AG09309 (cell line): ENCODE measurements at places on chromosomes 11 and 22.

GRCh38 chr11:95322539-95322938 lies 91.5 kb upstream of the SESN3 start:
- no peak for DNase-seq

DNA sequence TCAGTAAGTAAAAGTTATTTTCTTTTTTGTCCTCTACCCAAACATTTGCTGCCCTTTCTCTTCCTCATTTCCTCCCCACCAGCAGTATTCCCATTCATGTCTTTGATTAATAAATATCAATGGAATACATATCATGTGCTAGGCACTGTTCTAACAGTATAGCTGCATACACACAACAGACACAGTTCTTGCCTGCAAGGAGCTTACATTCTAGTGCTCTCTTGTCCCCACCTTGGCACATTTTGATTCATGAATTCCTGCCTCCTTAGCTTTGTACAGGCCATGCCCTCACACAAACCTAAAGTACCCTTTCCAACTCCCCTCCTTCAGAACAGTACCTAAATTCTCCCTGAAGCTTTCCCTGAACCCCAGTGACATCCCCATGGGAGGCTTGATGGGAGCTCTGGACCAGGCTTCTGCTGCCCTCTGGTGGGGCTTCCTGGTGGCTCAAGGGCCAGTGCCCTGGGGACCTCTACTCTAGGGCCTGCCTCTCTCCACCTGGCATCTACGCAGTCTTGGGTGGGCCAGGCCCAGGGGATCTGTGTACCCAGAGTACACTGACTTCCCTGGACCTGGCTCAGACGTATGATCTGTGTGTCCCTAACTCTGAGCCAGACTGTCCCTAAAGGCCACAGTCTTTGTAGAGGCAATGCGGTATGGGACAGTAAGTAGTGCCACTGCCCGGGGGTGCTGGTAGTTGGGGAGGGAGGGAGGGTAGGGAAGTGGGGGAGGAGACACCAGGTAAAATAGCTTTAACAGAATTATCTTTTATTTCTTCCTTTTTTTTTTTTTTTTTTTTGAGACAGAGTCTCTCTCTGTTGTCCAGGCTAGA lies 14.1 kb downstream of the RPS13 start:
- DNase-seq: no peak

- DNase-seq: no peak
These were observed 880.0 kb downstream of the BRD1 start for GRCh38 chr22:48947636-48948035.

DNA sequence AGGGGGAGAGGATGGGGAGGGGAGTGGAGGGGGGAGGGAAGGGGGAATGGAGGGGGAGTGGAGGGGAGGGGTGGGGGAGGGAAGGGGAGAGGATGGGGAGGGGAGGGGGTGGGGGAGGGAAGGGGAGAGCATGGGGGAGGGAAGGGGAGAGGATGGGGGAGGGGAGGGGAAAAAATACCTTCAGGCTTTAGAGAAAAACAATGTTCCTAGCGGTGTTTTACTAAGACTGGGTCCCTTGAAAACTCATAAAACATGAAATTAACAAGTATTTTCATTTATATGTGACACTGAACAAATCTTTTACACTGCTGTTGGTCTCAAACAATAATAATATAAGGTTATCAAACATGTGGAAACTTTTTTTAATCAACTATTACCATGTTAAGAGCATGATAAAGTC lies 42.4 kb downstream of the RSF1 start:
- DNase-seq: no peak

- DNase-seq: no peak
These were observed 131.9 kb downstream of the WNT7B start for GRCh38 chr22:45845076-45845487.

DNA sequence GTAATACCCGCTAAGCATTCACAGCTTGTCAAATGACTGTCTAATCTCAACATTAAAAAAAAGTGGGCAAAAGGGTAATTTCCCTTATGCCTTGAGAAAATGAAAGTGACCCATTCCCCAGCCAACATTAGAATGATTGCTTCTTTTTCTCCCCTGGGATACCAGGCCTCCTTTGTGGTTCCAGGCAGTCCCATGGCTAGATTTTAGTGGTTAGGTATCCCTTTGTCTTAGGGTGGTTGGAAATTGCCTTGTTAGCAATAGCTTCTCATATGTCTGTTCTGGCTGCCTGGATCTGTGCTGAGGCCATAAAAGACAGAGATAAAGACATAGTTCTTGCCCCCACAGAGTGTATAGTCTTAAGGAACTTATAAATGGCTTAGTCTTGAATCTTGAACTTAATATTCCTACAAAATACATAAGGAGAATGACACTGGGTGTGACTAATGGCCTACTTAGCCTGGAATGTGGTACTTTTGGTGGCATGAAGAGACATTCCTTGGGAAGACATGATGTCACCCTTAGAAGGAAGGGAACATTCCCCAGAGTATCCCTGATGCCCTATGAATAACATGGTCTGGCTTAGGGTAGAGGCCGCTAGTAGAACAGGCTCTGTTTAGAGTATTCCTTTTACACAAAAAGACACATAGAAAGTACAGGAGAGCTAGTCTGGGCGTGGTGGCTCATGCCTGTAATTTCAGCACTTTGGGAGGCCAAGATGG lies 90.3 kb downstream of the ZBTB16 start:
- no peak for DNase-seq

GRCh38 chr11:48054994-48055291 lies 74.6 kb downstream of the PTPRJ start:
- no peak for DNase-seq

DNA sequence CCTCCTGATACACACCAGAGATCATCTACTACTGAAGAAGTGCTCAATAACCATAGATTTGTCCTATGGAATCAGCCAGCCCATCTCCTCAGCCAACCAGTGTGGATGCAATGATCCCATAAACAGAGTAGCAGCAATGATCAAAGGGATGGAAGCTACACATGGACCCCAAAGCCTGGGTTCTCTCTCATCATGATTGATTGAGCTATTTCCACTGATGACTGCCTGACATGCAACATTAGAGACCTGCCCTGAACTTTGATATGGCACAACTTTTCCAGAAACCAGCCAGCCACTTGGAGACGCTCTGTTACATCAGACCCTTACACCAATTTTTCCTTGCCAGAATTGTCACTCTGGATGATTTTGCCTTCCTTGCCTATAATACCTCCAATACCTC lies 471.6 kb downstream of the BUD13 start:
- DNase-seq: no peak

GRCh38 chr11:6268820-6269219 lies 9.2 kb downstream of the CCKBR start:
- DNase-seq: no peak

DNA sequence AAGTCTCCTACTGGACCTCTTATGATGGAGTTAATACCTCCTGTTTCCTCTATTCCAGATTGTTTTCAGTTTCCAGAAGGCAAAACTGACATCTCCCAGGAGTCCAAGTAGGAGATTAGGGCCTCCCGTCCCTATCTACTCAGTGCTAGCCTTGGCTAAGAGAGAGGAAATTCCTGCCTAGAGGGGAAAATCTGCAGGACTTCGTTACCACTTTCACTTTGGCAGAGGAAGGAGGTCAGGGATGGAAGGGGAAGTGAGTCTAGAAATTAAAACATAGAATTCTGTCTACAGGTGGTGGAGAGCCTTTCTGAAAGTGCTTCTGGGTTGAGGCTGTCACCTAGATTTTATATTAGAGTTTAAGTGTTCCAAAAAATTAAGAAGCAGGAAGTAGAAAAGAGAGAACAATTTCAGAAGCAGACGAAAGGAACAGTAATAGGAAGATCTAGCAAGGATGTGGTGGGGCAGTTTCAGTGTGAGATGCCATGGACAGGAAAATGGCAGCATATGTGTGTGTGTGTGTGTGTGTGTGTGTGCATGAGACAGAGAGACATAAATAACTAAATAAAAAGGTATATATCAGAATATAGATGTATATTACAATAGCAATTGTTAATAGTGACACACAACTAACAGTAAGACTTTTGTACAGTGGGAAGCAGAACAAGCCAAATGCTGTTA lies 2.4 kb upstream of the TRIM68 start:
- no peak for DNase-seq

DNA sequence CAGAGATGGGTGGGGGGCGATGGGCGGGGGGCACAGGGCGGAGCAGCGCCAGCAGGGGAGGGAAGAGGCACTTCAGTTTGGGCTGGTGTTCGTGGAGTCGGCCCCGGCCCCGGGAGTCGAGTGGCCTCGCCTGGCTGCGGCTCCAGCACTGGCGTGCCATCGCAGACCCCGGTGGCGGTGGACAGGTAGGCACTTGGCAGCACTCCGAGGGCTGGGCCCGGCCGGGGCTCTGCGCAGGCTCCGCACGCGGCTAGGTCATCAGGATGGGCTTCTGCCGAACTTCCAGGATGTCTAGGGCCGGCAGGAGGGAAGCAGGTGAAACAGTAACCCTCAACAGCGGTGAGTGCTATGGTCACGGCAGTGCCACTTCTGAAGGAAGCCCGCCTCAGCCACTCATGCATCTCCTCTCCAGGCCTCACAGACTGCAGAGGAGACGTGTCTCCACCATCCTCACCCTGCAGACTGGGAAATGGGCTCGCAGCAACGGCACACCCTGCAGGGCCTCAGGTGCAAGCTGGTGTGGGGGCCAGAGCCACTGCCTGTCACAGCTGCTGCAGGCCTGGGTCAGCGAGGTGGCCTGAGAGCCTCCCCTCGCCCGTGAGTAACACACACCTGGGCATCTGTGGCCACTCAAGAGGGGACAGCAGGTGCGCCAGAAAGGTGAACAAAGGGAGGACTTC lies 33.3 kb downstream of the NUP50 start:
- no peak for DNase-seq

- DNase-seq: no peak
These were observed 78.5 kb upstream of the PITPNB start for GRCh38 chr22:27997538-27997937.

DNA sequence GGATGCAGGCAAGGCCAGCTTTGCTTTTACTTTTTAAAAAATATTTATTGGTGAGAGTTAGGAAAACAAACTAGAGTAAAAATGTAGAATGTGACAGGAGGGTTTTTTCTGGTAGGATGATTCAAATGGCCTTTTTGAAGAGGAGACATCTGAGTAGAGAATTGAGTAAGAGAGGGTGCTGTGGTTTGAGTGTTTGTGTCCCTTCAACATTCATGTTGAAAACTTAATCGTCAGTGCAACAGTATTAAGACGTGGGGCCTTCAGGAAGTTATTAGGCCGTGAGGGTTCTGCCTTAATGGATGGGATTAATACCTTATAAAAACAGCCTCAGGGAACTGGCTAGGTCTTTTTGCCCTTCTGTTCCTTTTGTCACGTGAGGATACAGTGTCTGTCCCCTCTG lies 288.8 kb upstream of the C11orf87 start:
- DNase-seq: no peak

DNA sequence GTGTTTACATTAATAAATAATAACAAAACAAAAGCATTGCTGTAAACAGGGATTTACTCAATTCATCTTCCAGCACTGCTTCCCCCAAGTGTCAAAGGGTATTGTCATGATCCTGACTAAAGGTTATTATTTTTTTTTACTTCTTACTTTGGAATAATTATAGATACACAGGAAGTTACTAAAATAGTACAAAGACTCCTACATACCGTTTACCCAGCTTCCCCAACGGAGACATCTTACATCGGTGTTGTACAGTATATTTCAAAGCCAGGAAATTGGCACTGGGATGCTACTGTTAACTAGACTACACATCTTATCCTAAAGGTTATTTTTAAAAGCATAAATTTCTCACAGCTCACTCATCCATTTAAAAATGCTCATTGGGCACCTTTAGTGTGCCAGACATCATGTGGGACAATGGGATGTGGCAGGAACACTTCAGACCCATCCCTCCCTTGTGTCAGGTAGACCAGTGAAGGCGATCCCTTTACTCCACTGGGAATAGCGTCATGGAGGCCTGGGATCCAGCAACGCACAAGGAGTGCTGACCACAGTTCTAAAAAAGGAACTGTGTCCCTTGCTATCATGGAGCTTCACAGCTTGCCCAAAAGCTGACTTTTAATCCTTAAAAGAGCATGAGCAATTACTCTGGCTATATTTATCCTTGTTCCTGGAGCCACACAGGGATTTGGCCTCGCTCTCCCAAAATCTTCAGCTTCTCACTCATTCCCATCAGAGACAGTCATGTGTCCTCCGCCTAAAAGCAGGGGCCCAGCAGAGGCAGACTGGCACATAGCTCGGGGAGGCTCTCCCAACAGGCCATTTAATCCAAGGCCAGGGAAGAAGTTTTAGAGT lies 3.1 kb upstream of the IRAG1 start:
- no peak for DNase-seq

- no peak for DNase-seq
These were observed 12.8 kb upstream of the SORL1 start for GRCh38 chr11:121439337-121439736.

- DNase-seq: no peak
These were observed 94.9 kb upstream of the SEPTIN5 start for GRCh38 chr22:19619144-19620009.

DNA sequence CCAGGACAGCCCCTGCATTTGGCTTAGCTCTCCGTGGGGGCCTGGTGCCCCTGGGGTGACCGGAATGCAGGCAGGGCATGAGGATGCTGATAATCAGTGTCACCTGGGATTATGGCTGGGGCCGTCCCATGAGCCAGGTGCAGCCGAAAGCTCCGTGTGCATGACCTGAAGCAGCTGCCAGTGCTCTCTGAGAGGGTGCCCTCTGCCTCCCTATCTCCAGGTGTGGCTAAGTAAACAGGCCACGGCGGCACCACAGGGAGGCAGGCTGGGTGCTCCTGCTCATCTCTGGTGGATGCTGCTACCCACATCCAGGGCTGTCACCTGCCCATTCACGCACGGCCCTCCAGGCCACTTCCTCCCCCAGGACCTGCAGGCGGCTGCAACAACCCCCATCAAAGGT lies 29.8 kb downstream of the DUSP8 start:
- DNase-seq: no peak

GRCh38 chr11:117902001-117902845 lies 25.8 kb upstream of the FXYD6 start:
- no peak for DNase-seq

DNA sequence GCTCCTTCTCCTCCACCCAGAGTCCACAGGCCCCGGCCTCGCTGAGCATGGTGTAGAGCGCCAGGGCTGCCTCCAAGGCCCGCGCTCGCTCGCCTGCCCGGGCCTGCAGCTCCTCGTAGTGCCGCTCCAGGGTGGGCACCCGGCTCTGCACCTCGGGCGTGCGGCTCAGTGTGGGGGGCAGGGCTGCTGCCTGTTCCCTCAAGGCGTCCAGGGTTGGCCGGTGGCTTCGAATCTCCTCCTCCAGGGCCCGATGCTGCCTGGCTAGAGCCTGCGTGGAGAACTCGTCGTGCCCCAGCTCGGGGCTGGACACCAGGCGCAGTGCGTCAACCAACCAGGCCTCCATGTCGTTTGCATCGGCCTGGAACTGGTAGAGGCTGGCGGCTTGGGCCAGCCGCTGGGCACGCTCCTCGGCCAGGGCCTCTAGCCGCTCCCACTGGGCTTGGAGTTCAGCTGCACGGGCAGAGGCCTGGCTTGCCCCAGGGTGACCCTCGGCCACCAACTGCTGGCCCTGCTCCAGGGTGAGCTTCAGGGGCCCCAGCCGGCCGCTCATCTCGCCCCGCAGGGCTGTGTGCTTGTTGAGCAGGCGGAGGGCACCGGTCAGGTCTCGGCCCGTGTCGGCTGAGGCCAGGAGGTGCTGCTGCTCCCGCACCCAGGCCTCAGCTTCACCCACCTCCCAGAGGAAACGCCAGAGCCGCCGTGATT lies 24.2 kb downstream of the SPTBN2 start:
- no peak for DNase-seq
